H9 (cell line): ENCODE measurements at places on chromosomes 11 and 22.

DNA sequence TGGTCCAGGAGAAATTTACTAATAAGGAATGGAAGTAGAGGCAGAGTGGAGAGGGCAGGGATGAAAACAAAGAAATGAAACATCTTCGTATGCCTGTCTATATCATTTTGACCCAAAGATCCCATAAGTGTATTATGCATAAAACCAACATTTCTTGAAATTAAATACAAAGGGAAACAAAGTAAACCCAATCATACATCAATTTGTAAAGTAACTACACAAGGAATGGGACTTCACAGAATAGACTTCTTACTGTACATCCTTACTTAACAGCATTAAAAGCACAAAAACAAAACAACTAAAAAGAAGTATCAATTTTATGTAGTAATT is 253.6 kb upstream of the CCDC179 start:
- DNase-seq: no peak
- H3K27ac ChIP-seq: no peak overlapping the region
- no peaks in the 10 kb centered on the region for H3K27me3 ChIP-seq
- H3K4me3 ChIP-seq: no peak overlapping the region
- H3K36me3 ChIP-seq: peaks cover 7% of the 10 kb centered on the region
- no peaks in the 10 kb centered on the region; the same call in none of the 2 replicates for H3K4me1 ChIP-seq

GRCh38 chr11:59102259-59102765 is 4.7 kb upstream of the FAM111B start:
- DNase-seq: peak; percentile 92
- H3K27ac ChIP-seq: no peak overlapping the region
- no peaks in the 10 kb centered on the region; the same call in 1 of the 2 replicates for H3K4me1 ChIP-seq
- H3K36me3 ChIP-seq: no peaks in the 10 kb centered on the region

GRCh38 chr11:109838026-109838425 is 255.2 kb upstream of the ZC3H12C start:
- no peak overlapping the region for H3K4me3 ChIP-seq
- no peaks in the 10 kb centered on the region for H3K36me3 ChIP-seq
- H3K27me3 ChIP-seq: no peaks in the 10 kb centered on the region
- no peak for DNase-seq
- H3K4me1 ChIP-seq: no peaks in the 10 kb centered on the region

DNA sequence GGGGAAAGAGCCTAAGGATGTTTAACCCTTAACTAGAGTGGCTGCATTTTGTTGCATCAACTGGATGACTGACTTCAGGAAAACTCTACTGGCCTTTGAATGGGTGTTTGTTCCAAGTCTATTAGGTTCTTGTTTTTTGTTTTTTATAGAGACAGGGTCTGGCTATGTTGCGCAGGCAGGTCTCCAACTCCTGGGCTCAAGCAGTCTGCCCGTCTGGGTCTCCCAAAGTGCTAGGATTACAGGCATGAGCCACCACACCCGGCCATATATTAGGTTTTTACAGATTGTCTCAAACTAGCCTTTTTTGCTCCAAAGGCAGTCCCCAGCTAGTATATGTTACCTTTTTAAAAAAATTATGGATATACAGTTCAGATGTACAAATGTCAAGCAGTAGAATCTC is 1.1 kb downstream of the SMARCB1 start:
- no peaks in the 10 kb centered on the region for H3K27me3 ChIP-seq
- H3K27ac ChIP-seq: no peak overlapping the region
- peaks cover 20% of the 10 kb centered on the region for H3K36me3 ChIP-seq
- peaks cover 2% of the 10 kb centered on the region; the same call in 1 of the 2 replicates for H3K4me1 ChIP-seq

DNA sequence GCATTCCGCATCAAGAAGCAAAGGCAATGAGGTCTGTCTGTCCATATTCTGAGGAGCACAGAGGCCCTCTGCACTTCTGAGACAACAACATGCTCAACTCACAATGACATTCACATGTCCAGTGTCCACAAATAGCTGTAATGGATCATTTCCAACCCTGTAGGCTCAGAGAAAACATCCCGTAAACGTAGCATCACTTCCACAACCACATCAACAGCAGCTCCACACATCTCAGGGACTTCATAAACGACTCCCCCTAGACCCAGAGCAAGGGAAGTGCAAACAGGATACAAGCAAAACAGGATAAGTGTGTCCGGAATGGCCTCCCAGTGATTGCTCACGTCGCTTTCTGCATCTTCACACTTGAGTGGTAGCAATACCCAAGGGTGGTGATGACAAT is 100.2 kb downstream of the SYN3 start:
- H3K4me3 ChIP-seq: no peak overlapping the region
- no peaks in the 10 kb centered on the region for H3K4me1 ChIP-seq
- no peak for DNase-seq
- H3K36me3 ChIP-seq: peaks cover 6% of the 10 kb centered on the region

DNA sequence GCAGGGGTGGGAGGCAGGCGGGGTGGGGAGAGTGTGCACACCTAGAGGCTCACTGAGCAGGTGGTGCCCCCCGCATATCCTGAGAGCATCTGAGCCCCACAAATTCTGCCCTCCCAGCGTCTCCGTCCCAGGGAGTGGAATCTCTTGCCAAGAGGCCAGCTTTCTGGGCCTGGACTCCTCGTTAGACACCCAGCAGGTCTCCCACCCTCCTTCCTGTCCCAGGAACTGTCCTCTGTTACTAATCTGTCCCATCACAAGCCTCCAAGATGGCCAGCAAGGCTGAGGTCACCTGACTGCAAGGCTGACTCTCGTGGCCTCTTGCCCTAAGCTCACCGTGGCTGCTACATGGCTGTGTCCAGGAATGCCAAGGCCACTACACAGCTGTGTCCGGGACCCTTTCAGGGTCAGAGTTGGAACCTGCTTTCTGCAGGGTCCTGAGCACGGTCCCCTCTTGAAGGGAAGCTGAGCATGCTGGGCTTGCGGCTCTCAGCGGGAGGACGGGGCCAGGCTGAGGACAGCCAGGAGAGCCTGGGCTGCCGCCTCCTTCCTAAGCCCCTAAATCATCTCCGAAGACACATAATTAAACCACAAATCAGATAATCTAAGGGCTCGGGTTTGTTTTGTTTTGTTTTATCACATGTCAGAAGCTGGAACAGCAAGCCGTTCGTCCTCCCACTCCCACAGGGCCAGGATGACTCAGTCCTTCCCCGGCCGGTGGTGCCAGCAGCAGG is 1327.3 kb downstream of the TBC1D22A start:
- H3K27ac ChIP-seq: no peak overlapping the region
- no peak overlapping the region for H3K4me3 ChIP-seq
- no peaks in the 10 kb centered on the region for H3K4me1 ChIP-seq
- DNase-seq: no peak
- H3K36me3 ChIP-seq: no peaks in the 10 kb centered on the region

DNA sequence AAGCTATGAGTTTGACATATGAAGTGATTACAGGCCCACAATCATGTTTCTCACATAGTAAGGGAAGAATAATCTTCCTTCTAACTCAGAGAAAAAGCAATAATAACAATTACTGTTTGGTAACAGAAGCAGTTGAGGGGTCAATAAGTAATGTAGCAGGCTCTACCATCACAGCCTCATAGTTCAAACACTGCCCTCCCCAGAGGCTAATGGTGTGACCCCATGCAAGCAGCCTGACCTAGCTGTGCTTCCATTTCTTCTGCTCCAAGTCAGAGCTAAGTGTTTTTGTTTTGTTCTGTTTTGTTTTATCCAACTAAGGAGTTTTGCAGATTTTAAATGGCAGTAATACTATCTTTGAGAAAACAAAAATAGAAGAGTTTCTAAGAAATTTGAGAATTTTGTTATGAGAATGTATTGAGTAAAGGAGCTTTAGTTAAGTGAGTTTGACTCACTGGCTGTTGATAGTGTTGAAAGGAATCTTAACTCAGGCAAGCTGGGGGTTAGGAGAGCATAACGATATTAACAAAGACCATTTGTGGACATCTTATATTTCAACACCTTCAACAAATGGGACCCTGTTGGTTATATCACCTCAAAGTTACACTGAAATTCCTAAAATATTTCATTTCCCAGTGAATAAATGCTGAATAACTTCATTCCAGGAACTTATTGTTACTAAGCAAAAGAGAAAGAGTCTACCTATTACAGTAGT is 48.5 kb downstream of the GUCY1A2 start:
- no peaks in the 10 kb centered on the region; the same call in 1 of the 2 replicates for H3K4me1 ChIP-seq
- no peaks in the 10 kb centered on the region for H3K27me3 ChIP-seq
- H3K4me3 ChIP-seq: no peak overlapping the region
- H3K27ac ChIP-seq: no peak overlapping the region

DNA sequence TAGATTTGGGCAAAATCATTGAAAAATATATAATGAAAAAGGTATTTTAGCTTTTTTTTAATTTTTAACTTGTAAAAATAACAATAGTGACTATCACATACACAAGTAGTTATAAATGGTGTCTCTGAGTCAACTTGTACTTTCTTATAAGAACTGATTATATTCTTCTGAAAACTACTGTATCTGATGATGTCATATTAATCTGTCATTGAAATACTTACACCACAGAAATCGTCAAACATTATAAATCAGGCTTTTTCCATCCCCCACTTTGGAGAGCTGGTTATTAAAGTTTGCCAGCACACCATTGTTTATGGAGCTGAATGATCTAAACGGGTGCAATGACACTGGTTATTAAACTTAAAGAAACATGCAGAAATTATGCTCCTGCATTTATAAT is 1259.6 kb upstream of the CNTN5 start:
- H3K4me1 ChIP-seq: no peaks in the 10 kb centered on the region
- DNase-seq: no peak
- no peak overlapping the region for H3K4me3 ChIP-seq
- H3K27me3 ChIP-seq: no peaks in the 10 kb centered on the region
- H3K36me3 ChIP-seq: peaks cover 5% of the 10 kb centered on the region

DNA sequence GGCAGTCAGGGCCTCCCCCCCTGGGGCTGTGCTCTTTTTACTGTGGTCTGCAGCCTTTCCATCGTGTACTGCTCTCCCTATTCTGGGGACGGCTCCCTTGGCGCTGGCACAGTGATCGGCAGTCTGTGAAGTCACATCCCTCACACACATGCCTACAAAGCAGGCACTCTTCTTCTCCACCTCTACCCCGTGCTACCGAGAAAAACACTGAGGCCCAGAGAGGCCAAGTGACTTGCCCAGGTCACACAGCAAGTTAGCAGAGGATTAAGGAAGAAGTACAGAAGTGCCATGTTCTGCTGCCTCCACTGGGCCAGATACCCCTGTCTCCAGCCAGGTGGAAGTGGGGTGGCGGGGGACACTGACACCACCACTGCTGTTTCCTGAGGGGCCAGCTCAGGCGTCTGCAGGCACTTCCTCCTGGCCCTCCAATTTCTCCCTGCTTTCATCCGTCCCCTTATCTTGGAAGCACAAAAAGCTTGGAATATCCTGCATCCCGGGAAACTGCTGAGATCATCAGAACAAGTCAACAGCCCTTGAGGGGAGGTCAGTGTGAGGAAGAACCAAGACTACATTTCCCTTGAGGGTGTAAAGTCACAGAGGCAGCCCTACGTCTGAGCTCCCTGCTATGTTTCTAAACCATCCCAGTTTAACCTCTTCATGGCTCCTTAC is 30.2 kb upstream of the KLHL35 start:
- no peak for DNase-seq
- H3K4me3 ChIP-seq: no peak overlapping the region
- H3K27ac ChIP-seq: no peak overlapping the region
- H3K36me3 ChIP-seq: no peaks in the 10 kb centered on the region
- no peaks in the 10 kb centered on the region for H3K27me3 ChIP-seq
- H3K4me1 ChIP-seq: no peaks in the 10 kb centered on the region; the same call in 1 of the 2 replicates
